ENCODE measurements at places on chromosomes 5 and 9. TPM values are rescaled to one million over a fixed set of nuclear protein-coding genes. Genes with fewer than 3 reads are reported as not detected.
A peak's percentile ranks its signal among the peaks of the same experiment; 100 is the strongest.

- no peak for DNase-seq
These were observed 459.9 kb upstream of the NMUR2 start for GRCh38 chr5:152864991-152865390.

DNA sequence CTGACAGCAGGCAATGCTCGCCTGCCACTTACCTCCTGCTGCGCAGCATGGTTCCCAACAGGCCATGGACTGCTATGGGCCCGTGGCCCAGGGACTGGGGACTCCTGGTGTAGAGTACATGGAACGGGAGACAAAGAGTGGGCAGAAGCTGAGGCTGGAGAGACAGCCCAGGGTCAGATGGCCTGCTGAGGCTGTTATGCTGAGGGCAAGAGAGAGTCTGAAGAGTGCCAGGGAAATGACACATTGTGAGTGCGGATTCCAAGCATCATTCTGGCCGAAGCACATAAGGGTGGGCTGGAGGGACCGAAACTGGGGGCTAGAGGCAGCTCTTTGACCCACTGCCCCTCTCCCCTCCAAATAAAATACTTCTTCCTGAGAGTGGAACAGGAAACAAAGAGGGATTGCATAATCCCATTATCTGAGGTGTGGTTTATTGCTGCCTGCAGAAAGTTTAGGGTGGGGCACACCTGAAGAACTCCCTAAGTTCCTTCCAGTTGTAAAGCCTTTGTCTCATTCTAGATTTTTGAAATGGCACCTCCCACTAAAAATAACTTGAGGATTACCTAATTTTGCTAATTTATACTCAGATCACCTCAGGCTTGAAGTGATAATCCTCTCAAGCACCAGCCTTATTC is 158.1 kb downstream of the ATP10B start:
- DNase-seq: no peak

DNA sequence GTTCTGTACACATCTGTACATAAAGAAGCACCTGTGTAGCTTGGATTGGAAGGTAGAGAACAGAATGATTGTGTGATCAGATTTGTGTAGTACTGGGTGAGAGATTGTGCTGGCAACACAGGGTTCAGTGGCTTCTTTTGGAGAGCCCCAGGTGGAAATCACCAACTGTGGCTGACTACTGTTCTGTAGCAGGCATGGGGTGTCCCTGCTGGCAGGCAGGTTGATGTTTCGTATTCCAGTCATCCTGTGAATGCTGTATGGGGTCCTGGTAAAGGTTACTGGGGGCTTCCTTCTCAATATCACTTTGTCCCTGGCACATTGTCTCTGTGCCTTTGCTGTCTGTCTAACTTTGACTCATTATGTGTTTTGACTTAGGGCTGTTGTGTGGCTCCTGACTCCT is 5.3 kb downstream of the ASPN start:
- no peak for DNase-seq

OTP gene
- total RNA-seq: 3.1 TPM

SLCO6A1 gene
- total RNA-seq: 4.4 TPM

DNA sequence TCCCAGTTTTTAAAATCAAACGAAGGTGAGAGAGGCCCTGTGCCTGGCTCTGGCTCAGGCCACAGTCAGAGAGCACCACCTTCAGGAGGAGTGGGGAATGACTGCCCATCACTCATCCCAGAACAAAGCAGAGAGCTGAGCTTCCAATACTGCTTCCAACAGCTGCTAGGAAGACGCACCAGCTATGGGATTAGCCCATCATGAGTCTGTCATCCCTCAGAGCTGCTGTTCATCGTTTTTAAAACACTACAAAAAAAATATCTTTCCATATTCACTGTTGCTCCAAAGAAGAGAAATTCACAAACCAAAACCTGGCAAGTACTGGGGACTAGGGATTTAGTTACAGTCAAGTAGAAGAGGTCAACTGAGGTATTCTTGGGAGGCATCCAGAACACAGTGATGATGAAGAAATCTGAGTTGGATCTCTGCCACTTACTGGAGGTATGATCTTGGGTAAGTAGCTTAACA is 102.4 kb downstream of the CDK5RAP2 start:
- DNase-seq: peak; percentile 53

DNA sequence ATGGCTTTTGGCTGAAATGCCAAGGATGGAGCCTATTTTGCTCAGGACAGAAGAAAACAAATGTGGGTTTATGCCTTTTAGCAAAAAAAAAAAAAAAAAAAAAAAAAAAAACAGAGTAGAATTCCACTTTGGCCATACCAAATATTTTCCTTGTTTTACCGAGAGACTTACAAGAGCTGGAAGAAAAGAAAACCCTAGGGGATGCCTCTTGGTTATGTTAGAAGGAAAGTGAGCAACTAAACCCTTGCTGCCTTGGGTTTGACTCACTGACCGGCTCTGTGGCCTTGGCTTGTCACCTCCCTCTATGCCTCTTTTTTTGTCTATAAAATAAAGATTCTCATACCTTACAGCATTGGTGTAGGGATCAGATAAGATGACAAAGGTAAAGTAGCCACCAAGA is 69.6 kb upstream of the ABCA1 start:
- no peak for DNase-seq

GRCh38 chr5:160959804-160960203 is 107.8 kb upstream of the ATP10B start:
- no peak for DNase-seq

PTGER4 gene
- total RNA-seq: not detected

GRCh38 chr5:136631186-136631585 is 265.8 kb upstream of the TRPC7 start:
- DNase-seq: no peak

FCN1 gene
- not detected for total RNA-seq

DNA sequence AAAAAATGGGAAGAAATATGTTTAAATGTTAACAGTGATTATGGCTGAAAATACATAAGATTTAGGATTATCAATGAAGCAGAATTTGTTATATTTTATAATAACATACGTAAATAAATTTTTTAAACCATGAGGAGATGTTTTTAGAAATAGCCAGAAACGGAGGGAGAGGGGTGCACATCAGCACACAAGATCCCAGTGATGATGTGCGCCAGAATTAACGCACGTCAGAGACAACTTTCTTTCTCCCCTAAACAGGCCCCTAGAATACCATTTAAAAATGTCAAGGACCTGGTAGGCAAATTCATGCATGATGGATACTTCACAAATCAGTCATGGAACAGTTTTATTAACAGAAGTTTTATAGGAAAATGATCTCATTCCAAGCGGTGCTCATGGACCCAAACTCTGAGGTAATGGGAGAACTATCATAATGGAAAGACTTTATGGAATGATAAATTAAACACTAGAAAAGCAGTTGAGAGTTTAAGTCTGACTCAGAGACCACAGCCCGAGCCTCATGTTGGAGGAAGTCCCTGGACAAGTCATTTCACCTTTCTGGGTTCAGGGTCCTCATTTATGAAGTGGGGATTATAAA is 258.9 kb upstream of the GAS1 start:
- no peak for DNase-seq

DNA sequence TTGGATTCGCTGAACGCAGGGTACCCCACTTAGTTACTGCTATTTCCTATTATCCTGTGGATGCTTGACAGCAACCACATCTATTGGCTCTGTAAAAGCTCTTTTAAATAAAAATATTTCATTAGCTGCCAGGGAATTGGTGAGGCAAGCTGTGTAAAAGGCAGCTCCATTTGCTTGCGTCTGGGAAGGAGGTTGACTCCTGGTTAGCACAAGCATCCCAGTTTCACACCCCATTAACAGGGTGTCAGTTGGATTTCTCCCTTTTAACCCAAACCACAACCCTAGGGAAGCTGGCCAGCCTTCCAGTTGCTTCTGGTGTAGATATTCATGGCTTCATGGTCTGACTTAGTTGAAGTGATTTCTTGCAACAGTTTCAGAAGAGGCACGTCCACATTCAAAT is 151.0 kb downstream of the GPBP1 start:
- no peak for DNase-seq

DNA sequence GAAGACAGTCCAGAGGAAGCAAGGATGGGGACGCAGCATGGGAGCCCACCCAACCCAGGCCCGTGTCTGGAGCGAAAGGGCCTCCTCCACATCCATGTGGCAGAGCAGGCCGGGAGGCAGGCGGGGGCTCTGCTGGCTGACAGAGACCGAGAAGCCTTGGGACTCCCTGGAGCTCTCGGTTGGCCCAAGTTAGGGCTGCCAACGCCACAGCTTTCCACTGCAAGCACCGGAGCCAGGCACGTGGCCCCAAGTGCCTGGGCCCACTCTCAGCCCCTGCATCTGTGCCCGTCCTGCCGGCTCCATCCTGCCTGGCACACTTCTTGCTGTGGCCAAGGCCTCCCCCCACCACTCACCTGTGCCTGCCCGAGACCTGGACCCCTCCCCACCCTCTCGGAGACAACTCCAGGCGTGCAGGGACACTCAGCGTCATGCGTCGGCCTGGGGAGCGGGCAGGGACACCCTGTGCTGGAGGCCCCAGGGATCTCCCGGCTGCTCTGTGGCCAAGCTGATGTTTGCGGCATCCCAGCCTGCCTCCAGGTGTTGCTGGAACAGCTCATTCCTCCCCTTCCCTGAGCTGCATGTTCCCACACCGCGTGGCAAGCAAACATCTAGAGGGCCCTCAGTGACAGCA is 31.5 kb downstream of the SLC6A3 start:
- DNase-seq: no peak

CDK7 gene
- total RNA-seq: 29.4 TPM
